Fibroblast of upper back skin (primary cell): ENCODE measurements at places on chromosomes 7 and 10.

DNA sequence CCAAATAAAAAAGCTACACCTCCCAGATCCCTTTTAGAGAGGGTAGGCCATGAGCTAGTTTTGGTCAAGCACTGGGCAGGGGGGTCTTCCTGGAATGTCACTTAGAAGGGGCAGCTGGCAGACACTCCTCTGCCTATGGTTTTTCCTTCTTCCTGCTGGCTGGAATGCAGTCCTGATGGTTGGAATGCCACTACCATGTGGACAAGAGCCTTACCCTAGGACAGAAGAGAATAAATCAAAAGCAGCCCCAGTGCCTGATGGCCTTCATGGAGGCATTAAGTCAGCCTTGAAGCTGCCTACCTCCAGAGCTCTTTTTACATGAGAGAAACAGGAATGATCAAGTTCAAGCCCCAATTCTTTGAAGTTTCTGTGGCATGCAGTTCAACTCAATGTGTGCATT, 43.5 kb upstream of the SORBS1 start:
- peak; percentile 16 for DNase-seq

- DNase-seq, result no peak
Observed at GRCh38 chr10:133347710-133348517, 741 bp downstream of the PRAP1 start.

DNA sequence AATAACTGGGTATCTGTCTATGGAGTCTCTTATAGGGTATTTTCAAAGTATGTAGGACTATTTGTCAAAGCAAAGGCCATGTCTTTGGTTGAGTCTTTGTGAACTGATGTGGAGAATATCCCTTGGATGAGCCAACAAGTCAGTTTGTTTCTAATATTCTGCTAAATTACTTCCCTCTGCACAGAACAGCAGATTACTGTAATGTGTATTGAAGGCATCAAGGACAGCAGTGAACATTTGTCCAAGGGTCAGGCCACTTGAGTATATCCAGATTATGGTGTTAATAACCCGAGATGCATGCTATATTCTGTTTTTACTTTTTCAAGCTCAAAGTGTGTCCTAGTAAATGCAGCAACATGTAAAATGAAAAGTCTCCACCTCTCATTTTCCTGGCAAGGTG, 144.2 kb upstream of the GLI3 start:
- no peak for DNase-seq

- no peak for DNase-seq
Observed at GRCh38 chr10:93535293-93535692, 31.2 kb upstream of the FFAR4 start.

DNA sequence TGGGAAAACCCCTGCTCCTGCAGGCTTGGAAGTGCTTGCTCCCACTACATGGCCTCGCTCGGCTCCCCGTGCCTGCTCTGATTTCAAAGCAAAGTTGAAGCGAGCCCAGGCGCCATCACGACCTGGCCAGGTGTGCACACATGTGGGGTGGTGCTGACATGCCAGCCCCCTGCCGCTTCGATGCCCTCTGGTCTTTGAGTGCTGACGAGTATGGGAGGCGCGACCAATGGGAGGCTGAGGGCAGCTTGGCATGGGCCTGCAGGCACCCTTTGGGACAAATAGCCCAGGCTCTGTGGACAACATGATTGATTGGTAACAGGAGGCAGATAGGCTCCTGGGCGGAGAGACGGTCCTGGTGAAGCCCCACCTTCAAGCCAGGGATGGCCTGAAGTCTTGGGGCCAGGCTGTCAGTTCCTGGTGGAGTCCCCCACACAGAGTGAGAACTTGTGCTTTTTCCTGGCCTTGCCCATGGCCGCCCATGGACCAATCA, 252.4 kb upstream of the SEMA3A start:
- no peak for DNase-seq

DNA sequence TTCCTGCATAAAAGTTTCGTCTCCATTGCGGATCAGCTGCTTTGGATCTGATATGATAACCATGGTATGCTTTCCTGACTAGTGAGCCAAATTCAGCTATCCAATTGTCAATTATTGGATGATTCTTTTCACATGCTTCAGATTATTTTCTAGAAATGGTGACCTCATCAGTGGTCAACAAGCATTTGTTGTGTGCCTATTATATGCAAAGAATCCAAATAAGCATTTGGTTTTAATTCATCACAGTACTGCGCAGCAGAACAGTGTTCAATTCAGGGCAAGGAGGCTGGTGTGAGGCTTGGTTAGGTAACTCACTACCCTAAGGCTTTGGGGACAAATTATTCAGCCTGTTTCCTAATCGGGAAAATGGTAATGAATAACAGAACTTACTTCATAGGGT, 200.5 kb downstream of the SKAP2 start:
- DNase-seq, result no peak

DNA sequence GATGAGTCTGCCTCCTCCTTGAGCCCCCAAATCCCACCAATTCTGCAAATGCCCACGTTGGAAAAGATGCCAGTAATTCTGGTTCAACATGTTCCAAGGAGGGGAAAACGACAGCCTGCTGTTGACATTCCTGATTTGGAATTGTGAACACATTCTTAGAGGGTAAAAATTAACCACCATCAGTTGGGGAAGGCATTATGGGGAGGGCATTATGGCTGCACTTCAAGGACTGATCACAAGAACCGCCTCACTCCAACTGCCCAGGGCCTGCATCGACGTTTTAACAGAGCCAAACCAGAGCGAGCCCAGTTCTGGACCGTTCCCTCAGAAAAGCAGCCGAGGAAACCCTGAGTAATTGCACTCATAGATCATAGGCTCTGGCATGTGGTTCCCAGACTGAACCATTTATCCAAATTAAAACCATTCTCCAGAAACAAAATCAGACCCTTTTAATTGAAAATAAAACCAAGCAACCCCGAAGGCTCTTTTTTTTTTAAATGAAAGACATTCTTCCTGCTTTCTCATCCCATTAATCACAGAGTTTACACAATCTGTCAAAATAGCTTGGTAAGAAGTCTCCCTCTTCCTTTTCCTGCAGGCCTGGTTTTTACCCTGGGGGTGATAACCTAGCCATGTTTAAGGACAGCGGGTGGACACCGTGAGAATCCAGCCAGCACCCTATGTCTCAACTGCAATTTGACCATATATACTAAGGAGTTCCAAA, 8.0 kb downstream of the TNS3 start:
- DNase-seq, result peak; percentile 96

DNA sequence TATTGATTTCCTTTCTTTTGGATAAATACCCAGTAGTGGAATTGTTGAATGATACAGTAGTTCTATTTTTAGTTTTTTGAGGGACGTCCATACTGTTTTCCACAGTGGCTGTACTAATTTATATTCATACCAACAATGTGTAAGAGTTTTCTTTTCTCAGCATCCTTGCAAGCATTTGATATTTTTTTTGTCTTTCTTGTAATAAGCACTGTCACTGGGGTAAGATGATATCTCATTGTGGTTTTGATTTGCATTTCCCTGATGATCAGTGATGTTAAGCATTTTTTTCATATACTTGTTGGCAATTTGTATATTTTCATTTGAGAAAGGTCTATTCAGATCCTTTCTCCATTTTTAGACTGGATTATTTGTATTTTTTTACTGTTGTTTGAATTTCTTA, 308.7 kb downstream of the PTEN start:
- no peak for DNase-seq

GRCh38 chr10:3961082-3961481, 176.1 kb upstream of the KLF6 start:
- DNase-seq, result no peak

- DNase-seq, result peak; percentile 47
Observed at GRCh38 chr10:60974463-60975149, 30.6 kb upstream of the RHOBTB1 start.

DNA sequence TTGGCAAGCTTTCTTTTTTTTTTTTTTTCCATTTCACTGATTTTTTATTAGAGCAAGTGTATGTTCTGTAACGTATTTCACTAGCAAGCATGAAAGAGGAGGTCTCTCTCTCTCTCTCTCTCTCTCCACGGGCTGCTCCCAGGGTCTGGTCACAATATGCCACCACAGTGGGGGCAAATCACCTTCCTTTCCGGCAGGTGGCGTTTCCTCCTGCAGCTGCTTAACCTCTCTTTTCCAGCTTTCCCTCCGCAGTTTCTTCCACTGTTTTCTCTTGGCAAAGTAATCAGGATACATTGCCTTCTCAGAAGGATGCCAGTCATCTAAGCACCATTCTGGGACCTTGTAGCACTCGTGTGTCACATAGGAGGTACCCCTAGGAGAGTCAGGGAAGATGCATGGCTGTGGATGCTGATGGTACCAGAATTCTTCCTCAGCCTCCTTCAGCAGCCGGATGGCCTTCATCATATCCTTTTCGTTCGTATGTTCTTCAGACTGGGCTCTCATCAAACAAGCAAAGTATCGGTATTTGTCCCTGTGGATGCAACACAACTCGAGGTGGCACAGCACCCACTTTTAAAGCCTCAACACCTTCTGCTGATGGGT, 197.3 kb upstream of the PODXL start:
- peak; percentile 5 for DNase-seq

DNA sequence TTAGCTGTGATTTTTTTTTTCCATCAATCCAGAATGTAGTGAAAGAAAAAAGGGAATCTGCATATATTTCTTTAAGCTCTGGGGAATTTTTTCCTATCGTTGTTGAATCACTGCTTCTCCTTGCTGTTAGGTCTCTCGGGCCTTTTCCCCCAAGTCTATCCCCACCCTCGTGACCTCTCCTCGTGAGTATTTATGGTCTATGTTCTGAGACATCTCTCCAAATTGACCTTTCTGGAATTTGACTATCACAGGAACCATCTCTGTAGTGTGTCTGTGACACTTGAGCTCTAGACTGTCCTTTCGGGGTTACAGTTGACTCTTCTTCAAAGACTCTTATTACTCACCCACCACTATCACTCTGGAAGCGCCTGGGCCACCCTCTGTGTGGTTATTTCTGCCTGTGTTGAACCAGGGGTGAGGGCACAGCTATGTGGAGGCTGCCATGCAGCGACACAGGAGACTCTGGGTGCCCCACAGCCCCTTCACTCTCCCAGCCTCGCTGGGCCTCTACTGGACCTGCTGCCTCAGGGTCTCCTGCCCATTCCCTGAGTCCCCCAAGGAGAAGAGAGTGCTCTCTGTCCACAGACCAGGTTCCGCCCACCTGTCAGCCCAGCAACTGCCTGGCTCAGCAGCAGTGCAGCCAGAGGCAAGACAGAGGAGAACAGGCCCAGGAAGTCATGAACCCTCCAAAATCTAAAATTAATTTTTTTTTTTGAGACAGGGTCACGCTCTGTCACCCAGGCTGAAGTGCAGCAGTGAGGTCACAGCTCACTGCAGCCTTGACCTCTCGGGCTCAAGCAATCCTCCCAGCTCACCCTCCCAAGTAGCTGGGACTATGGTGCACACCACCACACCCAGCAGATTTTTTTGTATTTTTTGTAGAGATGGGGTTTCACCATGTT, 45.7 kb upstream of the PTPRN2 start:
- DNase-seq, result no peak

DNA sequence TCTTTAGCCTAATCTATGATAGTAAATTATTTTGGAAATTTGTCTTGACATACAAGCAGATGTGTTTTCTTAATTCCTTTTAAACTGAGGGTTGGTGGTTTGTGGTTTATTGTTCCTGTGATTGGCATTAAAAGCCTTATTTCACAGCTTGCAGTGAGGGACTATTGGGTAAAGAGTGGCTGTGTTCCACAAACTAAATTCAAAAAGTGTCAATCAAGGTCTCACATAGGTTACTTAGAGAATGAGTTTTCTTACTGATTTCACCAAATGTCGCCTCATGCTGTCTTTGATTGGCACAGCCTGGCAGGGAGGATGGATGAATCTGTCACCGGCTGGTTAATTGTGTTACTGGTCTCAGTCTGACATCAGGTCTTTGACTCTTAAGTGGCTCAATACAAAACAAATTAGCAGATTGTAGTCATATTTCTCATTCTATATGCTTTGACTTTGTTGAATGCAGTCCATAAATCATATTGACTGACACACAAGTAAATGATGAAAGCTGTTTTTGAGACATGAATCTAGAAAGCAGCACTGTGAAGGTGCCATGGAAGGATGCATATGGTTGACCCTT, 66.8 kb upstream of the CYP26C1 start:
- no peak for DNase-seq
